Uterus (tissue), 4 donors: ENCODE measurements at places on chromosomes 4 and X. TPM values are rescaled to one million over a fixed set of nuclear protein-coding genes. Genes with fewer than 3 reads are reported as not detected.
A peak's percentile ranks its signal among the peaks of the same experiment; 100 is the strongest.

The PPEF2 gene
- not detected for total RNA-seq

The CFAP47 gene
- under 0.01 TPM for total RNA-seq

The RPS6KA6 gene
- 11.8 TPM for total RNA-seq

- no peak for DNase-seq
Measured at GRCh38 chrX:18676470-18676869, 4.6 kb upstream of the RS1 start.

DNA sequence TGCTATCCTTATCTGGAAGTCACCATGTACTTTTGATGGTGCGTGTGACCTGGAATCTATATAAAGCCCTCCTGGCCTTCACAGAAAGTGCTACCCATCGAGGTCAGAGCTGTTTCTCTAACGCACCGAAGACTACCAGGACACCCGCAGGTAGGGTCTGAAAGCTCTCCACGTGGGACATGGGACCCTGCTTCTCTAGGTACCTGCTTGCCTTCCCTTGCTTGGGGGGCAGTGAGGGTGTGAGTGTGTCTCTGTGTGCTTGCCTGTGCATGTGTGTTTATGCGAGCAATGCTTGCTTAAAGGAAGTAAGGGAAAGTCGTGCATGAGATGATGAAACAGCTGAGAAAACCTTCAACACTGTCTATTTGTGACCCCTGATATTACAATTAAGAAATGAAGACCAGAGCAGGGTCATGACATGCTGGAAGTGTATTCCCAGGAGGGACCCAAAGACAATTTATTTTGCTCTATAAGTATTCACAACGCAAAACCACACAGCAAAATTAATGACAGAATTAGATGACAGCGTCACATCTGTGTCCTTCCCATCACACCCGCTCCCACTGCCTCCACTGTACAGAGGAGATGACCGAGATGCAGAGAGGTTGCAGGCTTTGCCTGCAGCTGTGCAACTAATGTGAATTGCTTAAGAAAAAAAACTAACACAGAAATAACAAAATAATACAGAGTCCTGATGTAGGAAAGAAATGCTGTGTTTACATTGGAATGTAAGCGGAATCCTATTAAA is 76.4 kb upstream of the HELT start:
- no peak for DNase-seq

GRCh38 chr4:46146993-46147392 is 23.1 kb upstream of the GABRG1 start:
- DNase-seq = no peak

DNA sequence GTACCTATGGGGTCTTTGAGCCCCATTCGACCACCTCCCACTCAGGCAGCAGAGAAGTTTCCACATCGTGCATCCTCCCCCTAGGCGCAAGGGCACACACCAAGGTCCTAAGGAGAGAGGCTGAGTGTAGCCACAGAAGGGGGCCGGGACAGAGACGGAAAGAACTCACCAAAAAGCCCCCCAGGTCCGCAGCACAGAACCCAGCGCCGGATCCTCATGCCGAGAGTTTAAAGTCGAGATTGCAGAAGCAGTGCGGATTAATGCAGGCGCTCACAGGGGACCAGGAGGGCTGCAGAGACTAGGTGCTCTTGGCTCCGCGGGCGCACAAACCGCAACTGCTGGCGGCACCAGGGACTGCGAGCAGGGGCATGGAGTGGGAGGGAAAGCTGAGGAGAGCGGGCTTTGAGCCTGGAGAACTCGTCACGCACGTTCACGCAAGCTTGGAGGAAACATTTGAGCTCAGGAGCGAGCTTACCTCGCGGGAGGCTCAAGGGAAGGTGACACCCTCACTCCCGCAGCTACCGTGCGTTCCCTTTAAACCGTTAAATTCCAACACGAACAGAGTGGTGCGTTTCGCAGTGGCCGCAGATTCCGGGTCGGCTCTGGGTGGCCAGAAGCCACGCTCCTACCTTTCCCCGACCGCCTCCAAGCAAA is 8.5 kb downstream of the NKX3-2 start:
- DNase-seq = no peak

DNA sequence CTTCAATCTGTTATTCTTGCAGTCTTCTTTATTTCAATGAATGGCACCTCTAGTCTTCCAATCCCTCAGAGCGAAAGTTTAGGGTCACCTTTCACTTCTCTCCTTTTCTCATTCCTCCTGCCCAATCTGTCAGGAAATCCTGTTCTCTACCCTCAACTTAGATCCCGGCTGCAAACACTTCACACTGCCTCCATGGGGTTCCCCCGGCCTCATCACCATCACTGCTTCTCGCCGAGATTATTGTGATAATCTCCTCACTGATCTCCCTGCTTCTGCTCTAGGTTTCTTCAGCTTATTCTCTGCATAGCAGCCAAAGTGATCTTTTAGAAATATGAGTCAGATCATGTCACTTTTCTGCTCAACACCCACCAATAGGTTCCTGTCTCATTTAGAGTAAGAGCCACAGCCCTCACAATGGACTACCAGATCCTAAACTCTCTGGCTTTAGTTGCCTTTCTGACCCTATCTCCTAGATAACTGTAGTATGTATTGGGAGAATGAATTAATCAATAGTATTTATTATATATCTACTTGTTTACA is 43.6 kb upstream of the TBC1D9 start:
- no peak for DNase-seq

The GPC4 gene
- total RNA-seq = 8.2 TPM

DNA sequence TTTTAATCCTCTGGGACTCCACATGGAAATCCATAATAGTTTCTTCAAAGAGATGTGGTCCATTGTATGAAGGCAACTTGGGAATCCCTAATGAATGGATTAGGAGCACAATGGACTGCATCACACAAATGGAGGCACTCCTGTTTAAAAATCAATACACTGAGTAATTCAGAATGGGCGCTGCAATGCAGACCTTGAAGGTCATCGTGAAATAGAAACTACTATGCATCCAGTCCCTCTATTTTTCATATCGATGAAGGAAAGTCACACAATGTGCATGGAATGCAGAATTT is 98.8 kb upstream of the EGFL6 start:
- DNase-seq = no peak

- no peak for DNase-seq
Measured at GRCh38 chrX:149871940-149872339, 9.0 kb upstream of the MAGEA8 start.

The IRS4 gene
- total RNA-seq = under 0.01 TPM

GRCh38 chrX:2547736-2548135 is 47.0 kb upstream of the DHRSX start:
- DNase-seq = no peak

The FAM47E gene
- total RNA-seq = 1.4 TPM

DNA sequence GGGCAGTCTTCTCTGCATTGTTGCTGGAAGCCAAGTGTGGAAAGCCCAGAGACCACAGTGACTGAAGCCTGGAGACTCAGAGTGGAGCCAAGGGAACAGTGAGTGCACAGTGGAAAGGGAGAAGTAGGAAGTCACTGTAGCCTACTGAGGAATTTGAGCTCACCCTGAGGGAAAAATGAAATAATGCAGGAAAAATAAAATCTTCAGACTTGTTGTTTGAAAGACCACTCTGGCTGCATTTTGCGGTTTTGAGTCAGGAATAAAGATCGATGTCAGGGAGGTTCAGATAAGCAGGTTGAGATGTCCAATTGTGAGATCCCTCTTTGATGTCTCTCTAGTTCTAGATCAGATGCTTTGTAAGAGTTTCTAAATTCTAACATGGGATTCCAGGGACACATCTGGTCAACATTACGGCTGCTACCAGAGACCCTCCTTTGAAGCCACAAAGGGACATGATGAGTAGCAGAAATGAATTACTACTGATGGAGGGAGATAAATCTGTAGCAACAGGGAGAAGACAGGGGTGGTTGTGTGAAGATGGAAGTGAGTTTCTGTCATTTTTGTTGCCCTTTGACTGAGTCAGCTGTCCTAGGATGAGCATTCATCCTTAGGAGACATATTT is 8.4 kb downstream of the ADH4 start:
- DNase-seq = no peak

- no peak for DNase-seq
Measured at GRCh38 chrX:29587107-29587506, 628.3 kb upstream of the MAGEB2 start.

The GLUD2 gene
- total RNA-seq = 1.5 TPM

The RNF4 gene
- total RNA-seq = 54.6 TPM

GRCh38 chr4:139584784-139585183 is 28.8 kb upstream of the SETD7 start:
- DNase-seq = no peak

GRCh38 chr4:120922381-120923206 is at the start of gene PRDM5:
Gene PRDM5, minus strand, starts transcription at chr4:120922726. Its CDS starts 118 bp downstream, at chr4:120922608.
- peak; percentile 52 for DNase-seq

DNA sequence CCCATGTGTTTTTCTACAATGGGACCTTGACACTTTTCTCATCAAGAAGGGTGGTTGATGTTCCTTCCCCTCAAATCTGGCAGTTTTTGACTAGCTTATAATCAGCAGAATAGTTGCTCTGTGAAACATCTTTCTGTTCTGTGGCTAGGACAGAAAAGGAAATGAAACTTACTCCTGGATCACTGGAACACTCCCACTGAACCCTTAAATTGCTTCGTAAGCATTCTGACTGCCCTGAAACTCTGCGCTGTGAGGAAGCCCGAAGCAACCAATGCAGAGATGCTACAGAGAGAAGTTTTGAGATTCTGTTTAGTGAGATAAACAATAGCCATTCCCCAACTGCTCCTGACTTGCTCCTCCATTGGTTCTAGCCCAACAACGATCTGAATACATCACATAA is 602.2 kb downstream of the CENPC start:
- no peak for DNase-seq

The RPA4 gene
- 2.2 TPM for total RNA-seq

The GPR50 gene
- not detected for total RNA-seq
